ENCODE measurements at places on chromosomes 12 and 14. TPM values are rescaled to one million over a fixed set of nuclear protein-coding genes. Genes with fewer than 3 reads are reported as not detected.

WIF1 gene
- not detected for total RNA-seq

PIANP gene
- total RNA-seq, result not detected

DACT1 gene
- total RNA-seq, result 1.2 TPM

PRH2 gene
- total RNA-seq, result not detected

ARHGEF40 gene
- 0.22 TPM for total RNA-seq

HDAC7 gene
- total RNA-seq, result 218 TPM

LAG3 gene
- 12.0 TPM for total RNA-seq

ENDOU gene
- total RNA-seq, result not detected

LRFN5 gene
- total RNA-seq, result not detected

NCKAP5L gene
- 4.0 TPM for total RNA-seq

SLC6A13 gene
- total RNA-seq, result 0.15 TPM

LGR5 gene
- total RNA-seq, result not detected

WNT5B gene
- 0.15 TPM for total RNA-seq

OVCH1 gene
- total RNA-seq, result not detected

LALBA gene
- not detected for total RNA-seq

DHH gene
- total RNA-seq, result not detected

MAPK1IP1L gene
- total RNA-seq, result 94.3 TPM

FAM186B gene
- 0.15 TPM for total RNA-seq

VRTN gene
- total RNA-seq, result not detected

STYK1 gene
- total RNA-seq, result 0.17 TPM

ASCL1 gene
- not detected for total RNA-seq

OTX2 gene
- total RNA-seq, result not detected

APEX1 gene
- total RNA-seq, result 144 TPM

CLEC6A gene
- total RNA-seq, result not detected

CPM gene
- total RNA-seq, result 0.27 TPM

TMEM121 gene
- total RNA-seq, result 4.6 TPM

ALX1 gene
- total RNA-seq, result not detected

GZMH gene
- total RNA-seq, result 2.8 TPM

CIPC gene
- 14.4 TPM for total RNA-seq

PPP1R36 gene
- not detected for total RNA-seq

OR4E2 gene
- not detected for total RNA-seq

SYNDIG1L gene
- not detected for total RNA-seq

HOXC9 gene
- total RNA-seq, result not detected

TSPAN19 gene
- total RNA-seq, result not detected

C3AR1 gene
- 5.9 TPM for total RNA-seq

LMO3 gene
- total RNA-seq, result not detected

SLCO1B1 gene
- total RNA-seq, result not detected

FOXG1 gene
- not detected for total RNA-seq

All from activated CD4-positive, alpha-beta T cell treated with anti-CD3 and anti-CD28 coated beads, Interleukin-2, amount 10 ng/mL, durations not matched to agents 7 days and 5 days (primary cell).